ENCODE measurements at places on chromosomes 2 and 18.
A peak's percentile ranks its signal among the peaks of the same experiment; 100 is the strongest.

GRCh38 chr2:208101716-208102631 lies 22.4 kb downstream of the CRYGD start:
- ATAC-seq, result peak; percentile 95

DNA sequence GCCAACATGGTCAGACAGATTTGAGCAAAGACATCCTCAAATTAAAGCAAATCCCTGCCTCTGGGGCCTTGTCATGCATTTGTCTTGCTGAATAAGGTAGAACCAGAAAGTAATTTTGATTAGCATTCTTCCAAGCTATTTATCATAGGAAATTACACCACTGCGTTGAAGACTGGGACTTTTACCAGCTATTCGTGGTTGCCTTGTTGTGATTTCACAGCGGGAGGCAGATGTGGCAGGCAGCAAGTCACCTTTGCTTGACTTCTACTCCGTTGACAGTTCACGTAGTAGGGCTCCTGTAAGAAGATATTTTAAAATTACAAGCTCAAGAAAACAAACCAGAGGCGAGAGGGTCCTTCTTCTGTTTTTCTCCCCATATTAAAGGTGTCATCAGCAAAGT lies 80.6 kb downstream of the EN1 start:
- ATAC-seq, result no peak

- ATAC-seq, result no peak
Measured at GRCh38 chr2:144572977-144573376, 53.1 kb upstream of the ZEB2 start.

DNA sequence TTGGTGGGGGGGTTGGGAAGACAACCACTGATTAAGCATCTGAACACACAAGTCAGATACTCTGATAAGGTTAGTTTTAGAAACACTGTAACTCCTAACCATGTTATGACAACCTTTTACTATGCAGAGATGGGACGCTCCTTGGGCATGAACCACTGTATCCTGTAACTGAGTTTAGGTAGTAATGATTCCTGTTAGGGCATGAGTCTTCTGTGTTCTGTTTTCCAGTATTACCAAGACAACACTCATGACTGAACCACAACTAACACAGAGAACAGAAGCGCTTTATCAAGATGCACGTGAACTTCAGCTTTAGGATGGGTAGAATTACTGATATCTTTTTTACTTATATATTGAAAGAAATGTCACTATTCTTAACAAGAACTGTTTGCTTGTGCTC lies 14.1 kb upstream of the CREB1 start:
- no peak for ATAC-seq

DNA sequence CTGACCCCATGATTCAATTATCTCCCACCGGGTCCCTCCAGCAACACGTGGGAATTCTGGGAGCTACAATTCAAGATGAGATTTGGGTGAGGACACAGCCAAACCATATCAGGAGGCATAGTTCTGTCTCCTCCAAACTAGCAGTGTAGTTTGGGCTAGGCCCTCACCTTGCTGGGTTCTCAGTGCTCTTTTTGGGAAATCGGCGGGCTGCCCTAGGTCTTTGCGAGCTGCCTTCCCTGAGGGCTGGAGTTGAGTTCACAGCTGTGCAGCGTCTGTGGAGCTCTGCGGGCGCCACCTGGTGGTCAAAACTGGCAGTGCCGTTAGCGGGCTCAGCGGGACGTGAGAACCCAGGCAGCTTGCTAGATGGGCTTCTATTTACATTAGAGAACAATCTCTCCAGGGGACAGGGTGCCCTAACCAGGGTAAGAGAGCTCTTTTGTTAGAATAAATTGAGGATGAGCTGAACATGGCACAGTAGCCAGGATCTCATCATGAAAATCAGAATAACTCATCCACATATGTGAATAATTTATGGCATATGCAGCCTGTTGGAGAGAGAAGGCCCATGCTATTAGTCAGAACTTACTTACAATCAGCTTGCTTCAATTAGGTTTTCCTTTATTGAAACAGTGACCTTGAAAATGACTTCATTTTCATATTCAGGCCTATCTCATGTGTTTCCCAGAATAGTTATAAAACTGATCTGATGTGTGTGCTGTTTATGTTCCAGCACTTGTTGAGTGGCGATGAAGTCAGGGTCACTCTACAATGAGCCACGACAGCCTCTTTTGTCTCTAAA lies 27.4 kb upstream of the YES1 start:
- ATAC-seq, result peak; percentile 99

GRCh38 chr2:100809506-100809905 lies 10.4 kb upstream of the NPAS2 start:
- no peak for ATAC-seq

DNA sequence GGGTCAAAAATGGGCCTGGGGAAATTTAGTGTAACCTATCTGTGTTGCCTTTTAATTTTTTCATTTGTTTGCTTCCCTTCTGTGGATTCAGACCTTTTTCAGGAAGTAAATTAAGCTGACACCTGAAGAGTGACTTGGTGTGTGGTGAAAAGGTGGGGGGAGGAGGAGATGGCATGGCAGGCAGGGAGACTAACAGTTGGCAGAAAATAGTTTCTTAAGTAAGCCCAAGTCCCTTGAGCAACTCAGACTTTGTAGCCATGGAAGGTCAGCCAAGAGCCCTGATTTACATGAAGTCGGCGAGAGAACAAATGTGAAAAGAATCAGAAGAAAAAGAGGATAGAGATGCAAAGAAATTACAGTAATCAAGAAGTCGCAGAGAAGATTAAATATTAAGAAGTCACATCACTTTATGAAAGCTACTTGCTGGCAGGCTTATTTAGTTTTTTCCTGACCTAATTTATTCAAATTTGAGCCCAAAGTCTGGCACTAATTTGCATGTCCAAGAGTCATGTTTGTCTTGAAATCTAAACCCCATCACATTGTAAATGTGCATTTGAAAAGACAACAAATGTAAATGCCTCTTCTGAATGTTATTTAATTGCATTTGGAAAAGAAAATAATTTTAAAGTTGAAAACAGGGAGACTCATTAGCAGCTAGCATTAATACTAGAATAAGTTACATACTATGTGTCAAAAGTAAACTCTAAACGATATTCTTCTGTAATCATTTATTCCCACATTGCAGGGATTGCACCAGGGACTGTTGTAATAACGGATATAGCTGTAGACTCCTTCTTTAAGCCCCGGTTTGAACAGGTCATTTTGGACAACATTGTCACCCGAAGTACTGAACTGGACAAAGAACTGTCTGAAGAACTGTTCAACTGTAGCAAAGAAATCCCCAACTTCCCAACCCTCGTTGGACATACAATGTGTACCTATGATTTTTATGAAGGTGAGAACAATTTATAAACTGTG lies 19.3 kb downstream of the UPP2 start:
- ATAC-seq, result no peak

DNA sequence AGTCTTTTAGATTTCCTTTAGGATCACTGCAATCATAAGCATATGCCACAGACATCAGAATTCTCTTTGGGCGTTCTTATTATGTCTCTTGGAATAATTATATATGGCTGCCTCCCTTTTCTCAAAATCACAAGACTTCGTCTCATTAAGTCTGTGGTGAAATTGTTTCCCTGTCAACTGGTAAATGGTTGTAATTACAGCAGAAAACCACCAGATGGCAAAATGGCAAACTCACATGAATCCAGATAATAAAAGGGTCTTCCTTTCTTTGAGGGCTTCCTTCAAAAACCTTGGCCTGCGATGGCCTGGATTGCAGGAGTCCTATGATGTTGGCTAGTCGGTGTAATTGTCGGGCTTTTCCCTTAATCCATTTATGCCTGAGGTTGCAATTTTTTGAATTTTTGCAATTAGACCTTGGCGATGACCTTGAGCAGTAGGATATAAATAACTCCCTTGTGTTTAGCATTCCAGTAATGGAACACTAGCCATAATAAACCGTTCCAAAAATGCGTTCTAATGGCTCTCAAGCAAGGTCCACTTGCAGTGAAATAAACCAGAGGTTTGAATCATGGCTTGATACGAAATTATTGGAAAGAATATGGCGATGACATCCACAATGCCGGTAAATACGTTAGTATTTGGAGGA lies 656.4 kb downstream of the MBD2 start:
- 0 out of 3 replicates have a peak, but pooled peaks have one; percentile 19 for ATAC-seq

GRCh38 chr2:19287324-19287723 lies 71.1 kb downstream of the OSR1 start:
- ATAC-seq, result no peak

DNA sequence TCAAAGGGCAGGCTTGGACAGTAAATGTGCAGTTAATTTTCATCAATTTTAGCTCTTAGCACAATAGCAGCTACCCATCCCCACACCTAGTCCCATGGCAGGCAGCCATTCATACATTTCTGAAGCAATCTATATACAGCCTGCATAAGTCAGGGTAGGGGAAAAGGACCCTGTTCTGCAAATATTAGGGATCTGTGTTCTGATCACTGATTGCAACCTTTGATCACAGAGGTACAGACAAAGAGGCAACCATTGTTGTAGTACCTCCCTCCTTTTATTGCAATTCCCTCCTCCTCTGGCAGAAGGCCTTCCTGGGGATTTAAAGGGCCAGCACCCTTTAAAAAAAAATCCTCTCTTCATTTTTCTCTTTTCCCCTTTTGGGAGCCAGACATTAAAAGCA lies 58.3 kb downstream of the KANSL1L start:
- no peak for ATAC-seq

DNA sequence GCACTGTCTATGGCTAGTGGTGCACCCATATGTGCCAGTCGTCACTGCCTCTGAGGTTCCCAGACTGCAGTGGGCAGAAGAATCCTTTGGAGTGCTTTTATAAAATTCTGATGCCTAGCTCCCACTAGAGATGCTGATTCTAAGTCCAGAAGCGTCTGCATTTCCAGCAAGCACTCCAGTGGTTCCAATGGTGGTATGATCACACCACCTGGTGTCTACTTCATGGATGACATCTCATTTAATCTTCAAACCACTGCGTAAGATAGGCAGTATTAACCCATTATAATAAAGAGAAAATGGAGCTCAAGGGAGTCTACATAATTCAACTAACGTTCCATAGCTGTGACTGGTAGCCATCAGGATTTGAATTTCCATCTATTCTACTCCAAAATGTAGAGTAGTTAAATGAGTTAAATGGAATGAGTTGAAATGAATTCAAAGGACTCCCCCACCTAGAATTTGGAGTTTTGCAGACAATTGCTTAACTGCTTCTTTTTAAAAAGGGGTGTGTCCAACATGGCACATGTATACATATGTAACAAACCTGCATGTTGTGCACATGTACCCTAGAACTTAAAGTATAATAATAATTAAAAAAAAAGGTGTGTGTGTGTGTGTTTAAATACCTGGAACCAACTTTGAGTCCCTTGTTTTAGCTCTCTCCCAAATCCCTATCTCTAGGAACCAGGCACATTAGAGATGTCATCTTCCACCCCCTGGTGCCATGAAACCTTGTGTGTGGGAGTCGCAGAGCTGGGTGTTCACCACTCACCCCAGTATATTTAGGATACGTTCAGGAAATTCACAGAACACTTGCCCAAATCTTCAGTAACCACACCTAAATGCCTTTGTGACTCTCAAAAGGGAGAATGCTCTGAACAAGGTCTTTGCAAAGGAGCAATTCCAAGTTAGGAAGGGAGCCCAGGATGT lies 14.1 kb downstream of the LAMA3 start:
- peak; percentile 99 for ATAC-seq

- ATAC-seq, result no peak
Measured at GRCh38 chr2:231535961-231536360, 5.7 kb upstream of the NMUR1 start.

GRCh38 chr18:579238-579637 lies 942 bp upstream of the CETN1 start:
- no peak for ATAC-seq
